Activated CD4-positive, alpha-beta T cell treated with anti-CD3 and anti-CD28 coated beads, Interleukin-2, amount 50 U/mL, for 48 hours (primary cell): ENCODE measurements at places on chromosomes 6 and 20.

DNA sequence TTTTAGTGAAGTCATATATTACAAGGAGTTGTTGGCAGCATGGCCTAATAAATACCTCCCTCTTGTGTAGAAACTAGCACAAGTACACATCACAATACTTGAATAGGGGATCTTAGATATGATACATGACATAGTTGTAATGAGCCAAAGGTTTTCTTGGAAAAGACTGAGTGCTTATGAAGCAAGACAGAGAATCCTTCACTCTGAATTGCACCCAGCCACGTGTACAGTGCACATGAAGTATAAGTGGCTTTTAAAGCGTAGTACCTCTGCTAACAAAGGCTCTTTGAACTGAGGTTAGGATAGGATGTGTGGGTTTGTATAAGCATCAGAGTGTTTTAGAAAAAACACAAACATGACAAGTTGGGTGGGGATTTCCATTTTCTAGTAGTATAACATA, 145.5 kb upstream of the STMND1 start:
- DNase-seq: no peak

- DNase-seq: no peak
These were observed 814 bp downstream of the TFAP2B start for GRCh38 chr6:50819466-50819903.

- no peak for DNase-seq
These were observed 128.8 kb downstream of the PHF3 start for GRCh38 chr6:63764318-63764916.

DNA sequence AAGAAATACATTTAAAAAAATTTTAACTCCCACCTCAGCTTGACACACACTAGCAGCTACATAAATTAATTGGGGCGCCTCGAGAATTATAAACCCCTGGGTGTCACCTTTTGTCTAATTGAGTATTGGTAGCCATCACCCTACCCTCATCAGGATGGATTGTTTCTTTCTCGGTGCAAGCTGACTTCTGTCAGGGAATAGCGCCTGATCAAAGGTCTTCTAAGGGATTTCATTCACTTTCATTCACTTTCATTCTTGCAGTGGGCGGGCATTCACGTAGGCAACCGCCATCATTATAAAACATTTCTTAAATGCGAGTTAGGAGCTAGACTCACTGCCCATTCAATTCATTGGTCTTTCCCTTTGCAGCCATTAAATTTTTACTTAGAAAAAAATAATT, 239.2 kb upstream of the SASH1 start:
- no peak for DNase-seq

DNA sequence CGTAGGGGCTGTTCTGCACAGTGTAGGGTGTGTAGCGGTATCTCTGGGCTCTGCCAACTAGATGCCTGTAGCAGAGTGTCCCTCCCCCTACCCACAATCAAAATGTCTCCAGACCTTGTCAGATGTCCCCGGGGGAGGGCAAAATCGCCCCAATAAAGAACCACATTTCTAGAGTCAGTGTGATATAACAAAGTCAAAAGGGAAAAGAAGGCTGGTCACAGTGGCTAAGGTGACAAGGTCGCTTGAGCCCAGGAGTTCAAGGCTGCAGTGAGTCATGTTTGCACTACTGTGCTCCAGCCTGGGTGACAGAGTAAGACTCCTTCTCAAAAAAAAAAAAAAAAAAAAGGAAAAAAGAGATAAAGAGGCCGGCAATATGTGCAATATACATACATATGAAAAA, 11.7 kb upstream of the CEP43 start:
- no peak for DNase-seq

DNA sequence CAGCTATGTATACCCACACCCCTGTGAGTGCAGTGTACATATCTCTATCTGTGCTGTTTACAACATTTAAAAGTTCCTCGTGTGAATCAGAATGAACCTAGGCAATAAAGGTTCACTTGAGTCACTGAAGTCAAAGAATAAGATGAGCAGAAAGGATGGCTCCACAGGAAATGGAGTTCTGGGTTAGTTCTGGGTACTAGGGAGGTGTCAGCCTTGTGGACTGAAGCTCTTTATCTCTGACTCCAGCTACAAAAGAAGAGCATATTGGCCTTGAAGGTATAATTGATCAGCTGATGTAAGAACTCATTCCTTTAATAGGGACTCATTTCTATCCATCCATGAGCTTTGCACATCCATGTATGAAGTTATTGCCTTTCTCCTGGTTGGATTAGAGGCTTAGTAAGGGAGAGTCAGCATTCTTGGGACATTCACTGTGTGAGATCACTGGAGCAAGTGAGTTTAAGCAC, 73.9 kb upstream of the BACH2 start:
- no peak for DNase-seq

GRCh38 chr6:36671687-36672375, 6.7 kb upstream of the CDKN1A start:
- no peak for DNase-seq

- DNase-seq: no peak
These were observed 65.9 kb downstream of the GFOD1 start for GRCh38 chr6:13421425-13422059.

DNA sequence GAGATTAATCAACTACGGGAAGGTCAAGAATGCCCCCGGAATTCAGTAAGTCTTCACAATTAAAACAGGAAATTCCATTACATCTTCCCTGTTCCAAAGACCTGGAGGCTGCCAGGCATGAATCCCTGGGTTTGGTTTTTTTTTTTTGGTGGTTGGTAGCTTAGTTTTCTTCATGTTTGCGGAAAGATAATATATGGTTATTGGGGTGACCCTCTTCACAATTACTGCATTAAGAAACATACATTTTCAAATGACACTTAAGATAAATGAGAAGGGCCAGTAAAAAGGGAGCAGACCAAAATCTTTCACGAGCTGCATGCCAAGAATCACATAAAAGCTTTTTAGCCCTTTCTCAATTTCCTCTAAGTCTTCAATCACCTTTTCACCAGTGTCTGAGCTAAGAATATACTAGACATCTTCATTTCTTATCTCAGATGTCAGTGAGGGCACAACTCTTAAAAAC, 64.0 kb downstream of the KIF13A start:
- no peak for DNase-seq

GRCh38 chr20:46207793-46208192, 89.7 kb downstream of the CD40 start:
- no peak for DNase-seq

DNA sequence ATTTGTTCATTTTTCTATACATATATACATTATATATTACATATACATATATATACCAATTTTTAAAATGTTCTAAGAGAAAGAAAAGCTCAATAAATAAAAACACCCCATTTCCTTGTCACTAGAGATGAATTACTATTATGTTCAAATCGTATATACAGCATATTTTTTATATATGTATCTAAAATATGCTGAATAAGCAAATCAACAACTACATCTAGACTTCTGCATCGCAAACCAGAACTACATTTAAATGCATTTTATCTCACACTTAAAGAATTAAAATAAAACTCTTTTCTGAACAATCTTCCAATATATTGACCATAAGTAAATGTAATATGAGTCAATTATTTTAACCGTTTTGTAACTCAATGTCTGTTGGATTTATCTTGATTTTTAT, 133.9 kb downstream of the LAMA2 start:
- DNase-seq: no peak

DNA sequence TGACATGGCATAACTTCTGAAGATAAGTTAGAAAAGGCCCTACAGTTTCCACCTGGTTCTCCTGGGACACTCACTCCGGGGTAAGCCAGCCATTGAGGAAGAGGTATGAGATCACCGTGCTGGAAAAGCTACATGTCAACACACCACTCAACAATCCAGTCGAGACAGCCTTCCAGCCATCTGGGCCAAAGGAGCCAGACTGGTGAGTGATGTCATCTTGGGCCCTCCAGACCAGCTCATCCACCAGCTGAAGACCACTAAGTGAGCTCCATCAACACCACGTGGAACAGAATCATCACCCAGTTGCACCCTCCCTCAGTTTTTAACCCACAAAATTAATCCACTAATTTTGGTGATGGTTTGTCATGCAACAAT, 32.3 kb upstream of the RSPO4 start:
- no peak for DNase-seq

DNA sequence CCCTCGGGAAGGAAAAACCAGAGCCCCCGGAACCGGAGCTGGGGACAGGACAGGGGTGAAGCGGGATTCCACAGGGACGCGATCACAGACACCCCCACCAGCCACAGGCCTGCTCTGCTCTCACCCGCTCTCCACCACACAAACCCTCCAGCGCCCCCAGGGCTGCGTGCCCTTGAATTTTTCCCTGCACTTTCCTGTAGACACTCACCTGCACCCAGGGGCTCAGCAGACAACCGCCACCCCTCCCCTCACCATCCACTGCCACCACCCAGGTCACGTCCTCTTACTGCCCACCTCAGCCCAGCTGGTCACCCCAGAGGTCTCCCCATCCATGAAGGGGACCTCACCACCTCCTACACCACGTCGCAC, 631 bp downstream of the ULBP2 start:
- DNase-seq: no peak

GRCh38 chr6:129510950-129511349, 199.0 kb downstream of the ARHGAP18 start:
- DNase-seq: no peak

GRCh38 chr20:35226126-35226883, at the start of gene MMP24:
Gene MMP24, plus strand, starts transcription at chr20:35226690. Its CDS starts 49 bp downstream, at chr20:35226739.
- no peak for DNase-seq

GRCh38 chr6:163668061-163668426, 253.5 kb downstream of the QKI start:
- DNase-seq: no peak

DNA sequence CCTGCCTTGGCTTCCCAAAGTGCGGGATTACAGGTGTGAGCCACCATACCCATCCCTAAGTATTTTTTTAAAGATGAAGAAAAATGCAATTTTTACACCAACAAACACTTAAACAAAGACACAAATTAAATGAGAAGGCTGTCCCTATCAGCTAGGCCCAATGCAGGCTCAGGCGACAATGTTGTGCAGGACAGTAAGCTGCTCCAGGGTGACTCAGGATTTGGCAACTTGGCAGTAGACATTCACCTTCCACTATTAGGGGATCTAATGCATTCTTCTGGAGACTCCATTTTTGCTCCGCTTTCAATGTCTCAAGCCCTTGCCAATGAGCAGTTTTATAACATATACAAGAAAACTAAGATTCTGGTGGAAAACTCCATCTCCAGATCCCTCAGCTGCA, 19.7 kb downstream of the NDRG3 start:
- DNase-seq: no peak

- no peak for DNase-seq
These were observed 64.9 kb upstream of the MEI4 start for GRCh38 chr6:77587963-77588362.

GRCh38 chr6:145756170-145756662, 20.9 kb upstream of the EPM2A start:
- no peak for DNase-seq

GRCh38 chr6:37882724-37883413, 63.3 kb downstream of the ZFAND3 start:
- no peak for DNase-seq

GRCh38 chr6:116059713-116060571, 749 bp downstream of the FRK start:
- DNase-seq: no peak

DNA sequence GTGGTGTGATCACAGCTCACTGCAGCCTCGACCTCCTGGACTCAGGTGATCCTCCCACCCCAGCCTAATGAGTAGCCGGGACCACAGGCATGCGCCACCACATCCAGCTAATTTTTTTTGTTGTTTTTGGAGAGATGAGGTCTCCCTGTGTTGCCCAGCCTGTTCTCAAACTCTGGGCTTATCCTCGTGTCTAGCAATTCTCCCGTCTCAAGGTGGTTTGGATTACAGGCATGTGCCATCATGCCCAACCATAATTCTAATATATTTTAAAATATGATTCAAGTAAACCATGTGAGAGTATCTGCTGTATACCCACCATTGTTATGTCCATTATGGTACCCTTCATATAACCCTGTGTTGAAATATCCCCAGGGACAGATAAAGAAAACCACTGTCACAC, 60.3 kb upstream of the C20orf144 start:
- DNase-seq: no peak

GRCh38 chr6:88775866-88776571, 187.4 kb downstream of the RNGTT start:
- DNase-seq: no peak
